Stimulated activated CD8-positive, alpha-beta memory T cell treated with anti-CD3 and anti-CD28 coated beads, Interleukin-4, amount 100 ng/mL, for 4 hours (primary cell): ENCODE measurements at places on chromosomes 16 and 17.

DNA sequence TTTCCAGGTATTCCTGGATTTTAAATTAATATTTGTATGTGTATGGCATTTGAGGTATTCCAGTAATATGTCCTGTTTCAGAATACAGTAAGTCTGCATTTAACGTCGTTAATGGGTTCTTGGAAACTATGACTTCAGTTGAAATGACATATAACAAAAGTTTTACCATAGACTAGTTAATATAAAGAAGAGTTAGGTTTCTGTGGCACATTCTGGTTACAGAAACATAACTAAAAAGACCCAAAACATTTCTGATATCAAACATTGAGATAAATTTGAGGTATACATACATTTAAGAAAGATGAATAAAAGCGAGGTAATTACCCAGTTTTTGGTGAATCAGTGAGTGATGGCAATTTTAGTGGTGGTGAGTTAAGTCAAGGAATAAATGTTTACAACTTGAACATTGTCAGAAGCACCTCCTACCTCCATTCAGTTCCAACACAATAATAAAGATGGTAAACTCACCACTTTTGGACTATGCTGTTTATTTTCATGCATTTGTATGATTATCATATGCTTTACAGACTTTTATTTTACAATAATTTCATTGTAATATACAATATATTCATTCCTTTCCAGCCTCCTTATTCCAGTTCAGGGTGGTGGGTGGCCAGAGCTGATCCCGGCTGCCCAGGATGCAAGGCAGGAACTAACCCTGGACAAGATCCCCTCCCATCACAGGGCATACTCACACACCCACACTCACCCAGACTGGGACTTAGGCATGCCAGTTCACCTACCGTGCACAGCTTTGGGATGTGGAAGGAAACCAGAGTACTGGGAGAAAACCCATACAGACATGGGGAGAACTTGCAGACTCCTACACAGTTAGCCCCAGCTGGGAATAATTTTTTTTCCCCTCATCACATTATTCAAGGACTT lies 9.7 kb downstream of the LUC7L3 start:
- DNase-seq = no peak

DNA sequence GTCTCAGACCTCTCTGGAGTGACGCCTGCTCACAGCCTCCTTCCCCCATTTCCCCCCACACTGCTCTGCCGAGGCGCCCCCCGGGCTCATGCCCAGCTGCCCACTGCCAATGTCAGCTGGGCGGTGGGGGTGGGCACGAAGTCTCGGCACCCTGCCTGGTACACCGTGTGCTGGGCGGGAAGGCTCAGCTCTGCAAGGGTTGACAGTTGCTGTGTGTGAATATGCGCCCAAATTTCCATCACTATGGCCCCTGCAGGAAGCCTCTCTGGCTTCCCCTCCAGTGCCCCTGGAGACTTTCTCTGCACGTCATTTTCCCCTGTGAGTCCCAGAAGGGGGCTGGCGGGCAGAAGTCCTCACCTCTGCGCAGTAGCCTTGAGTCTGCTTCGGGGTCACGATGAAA lies 11.6 kb upstream of the CAMKK1 start:
- no peak for DNase-seq

GRCh38 chr16:79429381-79430190 lies 171.0 kb downstream of the MAF start:
- no peak for DNase-seq

DNA sequence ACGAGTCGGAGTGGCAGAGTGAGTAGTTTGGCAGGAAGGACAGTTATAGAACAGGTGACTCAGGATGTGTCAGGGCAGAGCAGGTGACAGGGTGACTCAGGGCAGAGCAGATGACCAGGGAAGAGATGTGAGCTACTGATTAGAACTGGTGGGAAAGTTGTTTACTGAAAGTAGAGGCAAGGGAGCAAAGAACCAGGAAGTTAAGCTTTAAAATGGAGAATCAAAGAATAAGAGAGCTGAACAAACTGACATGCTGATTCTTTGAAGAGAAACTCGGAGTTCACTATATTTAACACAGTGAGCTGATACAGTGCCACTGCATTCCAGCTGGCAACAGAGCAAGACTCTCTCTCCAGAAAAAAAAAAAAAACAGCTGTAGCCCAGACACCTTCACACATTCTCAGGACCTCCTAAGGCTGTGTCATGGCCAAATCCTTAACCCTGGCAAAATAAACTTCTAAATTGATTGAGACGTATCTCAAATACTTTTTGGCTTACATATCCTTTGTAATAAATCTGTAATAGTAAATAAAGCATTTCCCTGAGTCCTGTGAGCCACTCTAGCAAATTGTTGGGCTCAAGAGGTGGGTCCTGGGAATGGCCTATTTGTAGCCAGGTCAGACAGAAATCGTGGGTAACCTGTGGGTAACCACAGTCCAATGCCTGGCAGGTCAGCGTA lies 12.3 kb upstream of the UBE2I start:
- DNase-seq = no peak

DNA sequence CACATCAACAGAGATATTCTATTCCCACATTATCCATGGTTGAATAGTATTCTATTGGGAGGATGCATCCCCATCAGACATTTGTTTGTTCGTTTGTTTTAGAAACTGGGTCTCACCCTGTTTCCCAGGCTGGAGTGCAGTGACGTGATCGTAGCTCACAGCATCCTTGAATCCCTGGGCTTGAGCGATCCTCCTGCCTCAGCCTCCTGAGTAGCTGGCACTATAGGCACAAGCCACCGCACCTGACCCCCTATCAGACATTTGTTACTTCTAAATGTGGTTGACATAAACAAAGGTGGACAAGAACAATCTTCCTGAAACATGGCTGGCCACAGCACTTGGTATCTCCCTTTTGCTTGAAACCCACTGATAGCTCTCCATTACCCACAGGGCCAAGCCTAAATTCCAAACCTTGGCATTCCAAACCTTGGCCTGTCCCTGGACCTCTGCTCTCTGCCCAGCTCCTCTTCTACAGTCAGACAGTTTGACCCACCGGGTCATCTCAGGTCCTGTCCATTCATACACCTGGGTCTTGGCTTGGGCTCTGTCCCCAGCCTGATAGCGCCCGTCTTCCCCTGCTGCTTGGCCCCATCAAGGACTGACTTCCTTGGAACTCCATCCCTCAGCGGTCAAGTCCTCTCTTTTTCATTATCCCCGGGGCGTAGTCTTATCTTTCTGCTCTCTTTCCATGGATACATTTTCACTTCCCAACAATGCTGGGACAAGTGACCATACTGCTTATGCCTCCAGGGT lies 1.5 kb upstream of the PRR29 start:
- no peak for DNase-seq

GRCh38 chr17:75064867-75065561 lies 18.0 kb downstream of the KCTD2 start:
- DNase-seq = no peak

DNA sequence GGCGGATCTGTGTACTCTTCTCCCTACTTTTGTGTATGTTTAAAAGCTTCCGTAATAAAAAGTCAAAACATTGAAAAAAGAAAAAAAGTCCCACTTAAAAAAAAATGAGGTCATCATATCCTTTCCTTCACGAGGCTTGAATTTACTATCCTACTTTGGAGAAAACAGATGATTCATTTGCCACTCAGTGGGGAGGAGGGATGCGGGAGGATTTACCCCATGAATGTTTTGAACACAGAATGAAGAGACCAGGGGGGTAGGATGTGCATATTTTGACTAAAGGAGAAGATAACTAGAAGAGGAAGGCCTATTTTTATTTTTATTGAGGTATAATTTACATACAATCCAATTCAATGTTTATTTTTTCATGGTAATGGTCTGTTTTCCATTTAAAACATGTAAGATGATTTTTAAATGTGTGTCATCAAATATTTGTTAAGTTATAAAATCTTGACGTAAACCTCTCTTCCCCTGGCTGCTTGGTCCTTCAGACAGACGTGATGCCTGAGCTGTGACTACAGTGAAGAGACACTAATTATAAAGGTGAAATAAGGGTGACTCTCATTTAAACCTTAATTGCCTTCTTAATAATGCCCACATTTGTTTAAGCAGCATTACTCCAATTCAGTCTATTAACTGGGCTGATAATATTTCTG lies 135.4 kb upstream of the AXIN2 start:
- DNase-seq = no peak

DNA sequence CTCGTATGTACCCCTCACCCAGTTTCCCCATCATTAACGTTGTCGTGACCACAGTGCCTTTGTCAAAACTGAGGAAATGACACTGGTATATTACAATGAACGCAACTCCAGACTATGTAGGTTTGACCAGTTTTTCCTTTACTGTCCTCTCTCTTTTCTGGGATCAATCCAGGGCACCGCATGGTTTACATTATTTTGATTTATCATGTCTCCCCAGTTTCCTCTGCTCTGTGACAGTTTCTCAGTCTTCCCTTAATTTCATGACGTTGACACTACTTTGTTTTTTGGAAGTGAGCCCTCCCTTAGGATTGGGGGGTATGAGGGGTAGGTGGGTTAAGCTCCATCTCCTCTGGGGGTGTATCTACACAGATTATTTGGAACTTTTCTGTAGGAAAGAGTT lies 76.1 kb upstream of the LGALS9 start:
- no peak for DNase-seq

GRCh38 chr17:1779571-1780131 lies 17.8 kb downstream of the SERPINF1 start:
- DNase-seq = no peak

- DNase-seq = no peak
Observed at GRCh38 chr17:35146214-35146833, 1.3 kb upstream of the UNC45B start.

GRCh38 chr17:59853168-59853918 lies 39.4 kb downstream of the TUBD1 start:
- DNase-seq = no peak

- no peak for DNase-seq
Observed at GRCh38 chr17:53516636-53517035, 306.1 kb upstream of the KIF2B start.

GRCh38 chr17:4229627-4230541 lies 33.9 kb downstream of the ANKFY1 start:
- DNase-seq = no peak

DNA sequence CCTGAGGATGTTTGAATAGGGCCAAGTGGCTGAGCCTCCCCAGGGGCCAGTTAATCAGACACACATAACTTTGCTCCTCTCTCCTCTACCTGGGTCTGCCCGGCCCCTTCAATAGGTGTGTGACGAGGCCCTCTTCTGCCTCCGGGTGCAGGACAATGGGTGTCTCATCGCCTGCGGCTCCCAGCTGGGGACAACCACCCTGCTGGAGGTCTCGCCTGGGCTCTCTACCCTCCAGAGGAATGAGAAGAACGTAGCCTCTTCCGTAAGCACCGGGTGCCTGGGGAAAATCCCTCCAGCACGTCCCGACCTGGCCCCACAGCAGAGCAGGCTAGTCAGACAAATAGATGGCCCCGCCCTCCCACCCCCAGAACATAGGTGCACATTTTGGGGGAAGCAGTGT lies 16.1 kb upstream of the KIF19 start:
- no peak for DNase-seq

DNA sequence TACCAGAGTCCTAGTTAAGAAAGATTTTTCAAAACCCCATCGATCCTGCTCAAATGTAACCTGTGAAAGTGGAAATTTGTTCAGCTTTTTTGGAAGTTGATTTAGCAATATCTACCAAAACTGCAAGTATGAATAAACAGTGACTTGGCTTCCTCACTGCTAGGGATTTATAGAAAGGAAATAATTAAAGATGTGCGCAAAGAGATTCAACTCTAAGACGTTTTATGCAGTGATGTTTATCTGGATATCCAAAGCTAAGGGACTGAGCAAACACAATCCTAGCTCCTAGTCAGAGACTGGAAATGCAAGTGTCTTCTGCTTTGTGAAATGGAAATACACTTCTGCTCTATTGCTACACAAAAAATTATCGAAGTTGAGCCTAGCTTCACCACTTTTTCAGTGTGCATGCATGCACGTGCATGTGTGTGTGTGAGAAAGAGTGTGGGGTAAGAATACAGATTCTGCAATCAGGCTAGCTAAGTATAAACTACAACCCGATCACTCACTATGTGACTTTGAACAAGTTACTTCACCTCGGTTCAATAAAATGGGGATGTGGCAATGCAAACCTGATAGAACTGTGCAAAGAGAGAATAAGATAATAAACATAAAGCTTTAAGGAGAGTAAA lies 52.1 kb upstream of the FOXF1 start:
- DNase-seq = no peak

DNA sequence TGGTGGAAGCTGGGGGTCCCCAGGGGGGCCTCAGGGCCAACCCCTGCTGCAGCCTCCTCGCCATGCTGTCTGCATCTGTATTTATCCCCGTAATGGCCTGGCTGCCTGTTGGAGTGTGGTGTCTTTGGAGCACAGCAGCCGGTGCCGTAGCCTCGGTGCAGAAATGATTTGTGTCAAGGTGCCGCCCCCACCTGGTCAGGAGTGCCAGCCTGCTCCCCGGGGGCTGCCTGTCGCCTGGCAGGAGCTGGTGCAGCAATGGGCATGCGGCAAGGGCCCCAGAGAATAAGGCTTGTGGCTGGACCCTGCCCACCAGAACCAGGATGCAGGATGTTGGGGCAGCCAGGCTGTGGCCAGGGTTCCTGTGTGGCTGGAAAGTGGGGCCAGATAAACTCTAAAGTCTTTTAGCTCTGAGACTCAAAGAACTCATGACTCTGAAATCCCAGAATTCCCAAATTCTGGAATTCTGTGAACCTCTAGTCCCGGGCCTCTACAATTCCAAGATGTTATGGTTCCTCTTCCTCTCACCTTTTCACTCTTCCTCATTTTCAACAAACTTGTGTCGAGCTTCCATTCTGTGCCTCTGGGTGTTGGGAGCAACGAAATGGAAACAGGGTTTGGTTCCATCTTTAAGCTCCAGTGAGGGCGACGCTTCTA lies 5.9 kb downstream of the CPNE2 start:
- no peak for DNase-seq
